ENCODE measurements at places on chromosomes 2 and 18.

DNA sequence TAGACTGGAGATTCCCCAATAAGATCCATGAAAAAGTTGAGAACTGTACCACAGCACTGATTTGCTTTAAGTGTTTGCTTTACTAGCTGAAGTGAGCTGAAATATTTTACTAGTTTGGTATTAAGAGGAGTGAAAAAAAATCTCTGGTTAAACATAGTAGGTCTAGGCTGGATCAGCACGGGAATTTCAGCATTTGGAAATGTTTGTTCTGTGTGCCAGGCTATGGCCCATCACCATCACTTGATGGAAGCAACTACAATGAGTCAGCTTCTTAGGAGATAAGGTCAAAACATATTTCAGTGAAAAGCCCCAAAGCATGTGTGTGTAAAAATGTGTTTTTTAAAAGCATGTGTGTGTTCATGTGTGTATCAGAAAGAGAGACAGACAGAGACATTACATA, 131.4 kb upstream of the DNMT3A start:
- no peak for DNase-seq

DNA sequence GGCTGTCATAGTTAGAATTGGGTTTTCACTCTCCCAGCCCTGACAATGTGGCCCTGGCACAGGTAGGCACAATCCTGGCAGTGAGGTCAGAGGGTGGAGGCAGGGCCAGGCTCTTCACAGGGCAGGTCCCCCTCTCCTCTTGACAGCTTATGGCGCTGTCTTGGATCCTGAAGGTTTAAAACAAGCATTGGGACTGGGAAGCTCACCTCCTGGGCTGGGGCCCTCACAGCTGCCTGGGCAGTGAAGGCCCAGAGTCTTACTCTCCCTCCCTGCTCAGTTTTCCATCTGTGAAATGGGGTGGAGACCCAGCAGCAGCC, 23.3 kb downstream of the LBH start:
- no peak for DNase-seq

DNA sequence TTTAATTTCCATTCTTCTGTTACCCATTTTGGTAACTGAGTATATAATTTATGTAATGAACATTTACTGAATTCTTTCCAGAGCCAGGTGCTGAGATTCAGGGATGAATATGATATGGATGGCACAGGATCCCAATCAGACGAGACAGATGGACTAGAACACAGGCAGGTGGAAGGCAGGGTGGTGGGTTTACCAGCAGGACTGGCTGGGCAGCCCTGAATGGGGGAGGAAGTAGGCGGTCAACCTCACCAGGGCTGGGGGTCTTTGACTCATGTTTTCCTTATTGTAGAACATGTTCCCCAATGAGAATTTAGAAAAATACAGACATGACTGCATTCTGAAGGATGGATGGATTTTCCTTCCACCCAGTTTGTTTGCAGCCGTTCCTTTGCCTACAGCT, 80.3 kb downstream of the CIB4 start:
- DNase-seq = no peak

GRCh38 chr18:74381621-74382295, 66.1 kb downstream of the C18orf63 start:
- DNase-seq = no peak

- no peak for DNase-seq
Measured at GRCh38 chr18:42925036-42925435, 190.4 kb downstream of the RIT2 start.

DNA sequence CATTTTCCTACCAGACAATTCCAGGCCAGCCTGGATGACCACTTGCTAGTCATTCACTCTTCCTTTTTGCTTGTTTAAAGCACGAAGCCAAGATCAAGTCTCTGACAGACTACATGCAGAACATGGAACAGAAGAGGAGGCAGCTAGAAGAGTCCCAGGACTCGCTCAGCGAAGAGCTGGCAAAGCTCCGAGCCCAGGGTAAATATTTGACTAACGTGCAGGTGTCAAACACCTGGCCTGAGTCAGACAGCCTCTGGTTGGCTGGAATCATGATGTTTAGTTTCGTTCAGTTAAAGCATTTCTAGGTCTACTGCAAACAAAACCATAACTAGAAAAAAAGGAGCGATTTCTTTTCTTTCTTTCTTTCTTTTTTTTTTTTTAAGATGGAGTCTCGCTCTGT, 44.2 kb upstream of the LYPD6B start:
- no peak for DNase-seq

- no peak for DNase-seq
Measured at GRCh38 chr2:188439986-188440385, 148.3 kb downstream of the GULP1 start.

- DNase-seq = no peak
Measured at GRCh38 chr18:70643812-70644211, 355.0 kb downstream of the SOCS6 start.

DNA sequence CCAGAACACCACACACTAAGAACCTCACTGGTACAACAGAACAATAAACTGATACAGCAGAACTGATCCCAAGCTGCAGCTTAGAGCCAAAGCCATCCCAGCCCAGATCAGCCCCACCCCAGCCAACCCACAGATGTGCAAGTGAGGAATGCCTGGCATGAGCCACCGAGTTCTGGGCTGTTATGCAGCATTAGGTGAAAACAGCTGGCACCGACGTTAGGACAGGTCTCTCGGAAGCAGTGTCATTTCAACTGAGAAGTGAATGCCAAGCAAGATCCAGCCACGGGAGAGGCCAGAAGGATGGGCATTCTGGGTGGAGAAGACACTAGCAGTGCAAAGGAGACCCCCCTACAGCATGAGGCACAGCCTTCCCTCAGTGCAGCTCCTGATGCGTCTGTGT, 38.9 kb downstream of the ADCY3 start:
- DNase-seq = no peak

- DNase-seq = no peak
Measured at GRCh38 chr2:61792355-61792890, 61.4 kb downstream of the FAM161A start.

- no peak for DNase-seq
Measured at GRCh38 chr2:171147081-171147480, 13.6 kb downstream of the TLK1 start.

GRCh38 chr2:54981385-54981784, 68.9 kb downstream of the RTN4 start:
- DNase-seq = no peak

- no peak for DNase-seq
Measured at GRCh38 chr18:36185901-36186460, 1.3 kb upstream of the MOCOS start.

GRCh38 chr2:104673225-104673624, 180.7 kb upstream of the POU3F3 start:
- DNase-seq = no peak

Measured in activated CD4-positive, alpha-beta T cell treated with anti-CD3 and anti-CD28 coated beads, Interleukin-2, amount 50 U/mL, for 24 hours (primary cell).